ENCODE measurements at places on chromosomes 4 and X.

DNA sequence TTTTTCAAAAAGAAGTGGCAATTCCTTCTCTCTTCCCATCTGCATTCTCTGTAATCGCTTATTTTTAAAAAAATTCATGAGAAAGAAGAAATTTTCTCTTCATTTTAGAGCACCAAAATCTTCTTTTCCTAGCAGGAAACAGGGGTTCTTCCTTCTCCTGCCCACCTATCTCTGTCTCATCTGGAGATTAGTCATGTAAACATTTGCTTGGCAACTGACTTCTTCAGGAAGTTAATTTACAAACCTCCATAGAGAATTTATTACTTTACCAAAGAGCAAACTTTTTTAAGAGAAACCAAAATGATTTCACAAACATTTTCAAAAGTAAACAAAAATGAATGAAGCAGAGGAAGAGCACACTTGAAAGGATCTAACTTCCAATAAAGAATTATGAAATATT, 13.5 kb downstream of the TTC29 start:
- H3K27me3 ChIP-seq, result peaks cover 2% of the 10 kb centered on the region
- H3K4me3 ChIP-seq, result no peak overlapping the region
- no peaks in the 10 kb centered on the region for H3K36me3 ChIP-seq
- no peak overlapping the region for H3K27ac ChIP-seq
- no peak for DNase-seq

DNA sequence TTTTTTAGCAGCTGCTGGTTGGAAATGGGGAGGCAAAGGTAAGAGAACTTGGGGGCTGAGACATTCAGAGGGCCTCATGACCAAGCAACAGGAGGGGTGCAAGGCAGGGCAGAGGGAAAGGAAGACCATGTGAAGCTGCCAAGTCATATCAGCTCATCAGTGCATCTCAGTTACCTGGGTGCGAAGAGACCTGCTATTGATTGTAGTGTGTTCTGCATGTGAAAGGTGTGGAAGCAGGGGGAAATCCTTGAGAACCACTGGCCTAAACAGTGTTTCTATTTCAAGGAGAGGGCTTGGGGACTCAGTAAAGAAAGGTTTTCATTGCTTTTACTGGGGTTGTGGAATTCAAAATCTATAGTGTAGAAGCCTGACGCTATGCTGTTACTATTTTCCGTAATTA, 47.1 kb upstream of the EDA start:
- H3K36me3 ChIP-seq, result no peaks in the 10 kb centered on the region
- H3K27ac ChIP-seq, result no peak overlapping the region
- no peak for DNase-seq
- no peaks in the 10 kb centered on the region for H3K27me3 ChIP-seq

DNA sequence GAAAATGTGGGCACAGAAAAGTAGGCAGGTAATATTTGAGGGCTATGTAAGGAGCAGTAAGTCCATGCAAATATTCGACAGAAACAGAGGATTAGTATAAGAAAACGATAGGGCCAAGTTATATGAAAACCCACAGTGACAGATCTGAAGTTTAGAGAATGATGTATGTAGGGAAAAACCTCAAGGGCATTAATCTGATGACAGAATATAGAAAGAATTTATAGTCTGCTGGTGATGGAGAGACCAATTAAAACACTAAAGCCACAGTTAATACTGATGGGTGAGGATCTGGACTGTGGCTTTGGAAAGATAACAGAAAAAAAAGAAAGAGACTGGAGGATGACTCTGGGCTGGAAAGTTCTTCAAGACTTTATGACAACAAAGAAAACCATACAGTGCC, 169.7 kb downstream of the PALLD start:
- no peaks in the 10 kb centered on the region for H3K27me3 ChIP-seq
- H3K36me3 ChIP-seq, result peaks cover 1% of the 10 kb centered on the region
- H3K27ac ChIP-seq, result peak overlapping the region; percentile 80
- no peak for DNase-seq

DNA sequence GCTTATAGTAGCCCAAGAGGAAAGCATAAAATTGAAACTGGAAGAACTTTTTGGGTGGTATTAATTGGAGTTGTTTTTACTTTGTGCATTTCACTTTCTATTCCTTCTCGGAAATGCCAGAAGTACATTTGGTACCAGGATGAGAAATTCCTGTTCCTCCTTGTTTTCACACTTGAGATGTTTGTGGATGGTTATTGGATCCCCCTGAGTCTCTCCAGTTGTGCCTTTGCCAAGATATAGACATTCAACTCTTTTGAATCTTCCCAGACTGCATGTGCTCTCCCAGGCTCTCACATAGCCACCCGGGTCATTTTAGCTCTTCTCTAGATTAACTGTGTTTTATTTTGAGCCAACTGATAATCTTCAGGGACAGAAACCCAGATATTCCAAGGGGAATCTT, 120.5 kb downstream of the AFF1 start:
- no peaks in the 10 kb centered on the region for H3K27me3 ChIP-seq
- H3K36me3 ChIP-seq, result peaks cover 5% of the 10 kb centered on the region
- peaks cover 36% of the 10 kb centered on the region for H3K4me1 ChIP-seq
- DNase-seq, result no peak
- no peak overlapping the region for H3K4me3 ChIP-seq

GRCh38 chrX:53312946-53313727, 31.8 kb upstream of the IQSEC2 start:
- H3K4me3 ChIP-seq, result no peak overlapping the region
- H3K27ac ChIP-seq, result no peak overlapping the region

- no peak for DNase-seq
- no peak overlapping the region for H3K27ac ChIP-seq
- peaks cover 7% of the 10 kb centered on the region for H3K4me1 ChIP-seq
- peaks cover 46% of the 10 kb centered on the region for H3K27me3 ChIP-seq
- no peaks in the 10 kb centered on the region for H3K36me3 ChIP-seq
- H3K4me3 ChIP-seq, result no peak overlapping the region
Measured at GRCh38 chr4:8164194-8164565, 5.6 kb upstream of the ABLIM2 start.

- peaks cover 32% of the 10 kb centered on the region for H3K36me3 ChIP-seq
- H3K27me3 ChIP-seq, result no peaks in the 10 kb centered on the region
- no peak overlapping the region for H3K4me3 ChIP-seq
- DNase-seq, result no peak
Measured at GRCh38 chr4:86688026-86688425, 93.9 kb downstream of the PTPN13 start.

DNA sequence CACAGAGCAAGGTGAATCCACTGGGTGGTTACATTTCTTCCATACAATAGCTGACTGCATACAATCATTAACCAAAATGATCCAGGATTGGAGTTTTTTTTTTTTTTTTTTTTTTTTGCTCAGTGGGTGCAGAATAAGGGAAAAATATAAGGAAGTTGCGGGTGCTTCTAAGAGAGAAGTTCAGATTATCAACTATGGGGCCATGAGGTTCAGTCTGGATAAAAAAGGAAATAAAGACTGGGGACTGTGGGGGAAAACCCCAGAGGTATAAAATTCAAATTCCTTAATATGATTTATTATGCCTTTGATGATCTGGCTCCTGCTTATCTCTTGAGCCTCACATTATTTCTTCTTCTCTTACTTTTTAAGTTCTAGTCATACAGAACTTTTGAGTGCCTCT, 5.9 kb upstream of the EIF1AX start:
- H3K27me3 ChIP-seq, result no peaks in the 10 kb centered on the region
- no peak for DNase-seq
- no peaks in the 10 kb centered on the region for H3K4me1 ChIP-seq

GRCh38 chrX:97616883-97617530, 733.3 kb downstream of the RPA4 start:
- H3K27me3 ChIP-seq, result no peaks in the 10 kb centered on the region
- H3K4me3 ChIP-seq, result no peak overlapping the region

GRCh38 chr4:52472444-52472843, 186.7 kb downstream of the USP46 start:
- no peaks in the 10 kb centered on the region for H3K36me3 ChIP-seq
- no peak overlapping the region for H3K27ac ChIP-seq
- H3K4me3 ChIP-seq, result no peak overlapping the region
- DNase-seq, result no peak
- H3K4me1 ChIP-seq, result no peaks in the 10 kb centered on the region

- H3K27me3 ChIP-seq, result peaks cover 2% of the 10 kb centered on the region
- no peaks in the 10 kb centered on the region for H3K36me3 ChIP-seq
- DNase-seq, result no peak
- H3K27ac ChIP-seq, result no peak overlapping the region
Measured at GRCh38 chr4:10048941-10049697, 27.8 kb upstream of the SLC2A9 start.

- H3K4me3 ChIP-seq, result no peak overlapping the region
- peaks cover 26% of the 10 kb centered on the region for H3K4me1 ChIP-seq
- H3K27me3 ChIP-seq, result no peaks in the 10 kb centered on the region
- no peak for DNase-seq
- no peak overlapping the region for H3K27ac ChIP-seq
Measured at GRCh38 chr4:68869274-68869773, 53.5 kb downstream of the UGT2B10 start.

Measured in mesothelial cell of epicardium (in vitro differentiated cells).